A549 treated with DMSO at 1 μM for 4 hours (cell line): ENCODE measurements at places on chromosomes 5 and 9. TPM values are rescaled to one million over a fixed set of nuclear protein-coding genes. Genes with fewer than 3 reads are reported as not detected.

Gene PFDN1
- 90.6 to 107 TPM (median 92.9 TPM) in 5 replicates for total RNA-seq

Gene SLC6A3
- total RNA-seq = 0.09 to 0.25 TPM (median 0.10 TPM) in 5 replicates

Gene WWC1
- total RNA-seq = 77.3 to 112 TPM (median 95.8 TPM) in 5 replicates

Gene IL33
- 0.49 to 2.2 TPM (median 1.0 TPM) in 5 replicates for total RNA-seq

Gene PTPRD
- 0.09 to 0.56 TPM (median 0.36 TPM) in 5 replicates for total RNA-seq

Gene MLANA
- total RNA-seq = not detected in 5 replicates

Gene LCN12
- 0.95 to 1.9 TPM (median 1.4 TPM) in 5 replicates for total RNA-seq

Gene ANXA6
- total RNA-seq = 37.9 to 43.2 TPM (median 42.2 TPM) in 5 replicates

Gene TXNDC8
- total RNA-seq = not detected in 5 replicates

Gene MEGF10
- total RNA-seq = not detected in 5 replicates

Gene PAEP
- total RNA-seq = 0.13 to 0.46 TPM (median 0.20 TPM) in 3 of 5 replicates, not detected in the others

Gene IFNA8
- total RNA-seq = not detected in 5 replicates

Gene CDC20B
- total RNA-seq = 0.07 to 0.14 TPM (median 0.09 TPM) in 3 of 5 replicates, not detected in the others

Gene RNF180
- 0.12 to 0.60 TPM (median 0.41 TPM) in 5 replicates for total RNA-seq

Gene PCDHGA10
- total RNA-seq = 0.03 TPM in 1 of 5 replicates, not detected in the others

Gene SELENOP
- total RNA-seq = 0.10 to 0.72 TPM (median 0.42 TPM) in 5 replicates

Gene ZDHHC11B
- 0.92 to 1.5 TPM (median 1.1 TPM) in 5 replicates for total RNA-seq

Gene CNTFR
- 0.07 to 0.20 TPM (median 0.13 TPM) in 4 of 5 replicates, not detected in the other for total RNA-seq

Gene VDAC1
- total RNA-seq = 371 to 424 TPM (median 412 TPM) in 5 replicates

Gene DMRTA1
- total RNA-seq = 0.94 to 1.2 TPM (median 1.1 TPM) in 5 replicates

Gene ORM2
- not detected in 5 replicates for total RNA-seq

Gene SLC23A1
- 1.0 to 1.5 TPM (median 1.1 TPM) in 5 replicates for total RNA-seq

Gene SPINK7
- total RNA-seq = not detected in 5 replicates

Gene FRRS1L
- 0.15 to 0.76 TPM (median 0.20 TPM) in 5 replicates for total RNA-seq

Gene TBCA
- 266 to 288 TPM (median 276 TPM) in 5 replicates for total RNA-seq

Gene LRRTM2
- not detected in 5 replicates for total RNA-seq

Gene BTNL3
- not detected in 5 replicates for total RNA-seq

Gene OBP2B
- not detected in 5 replicates for total RNA-seq

Gene PARP8
- total RNA-seq = 0.08 to 0.29 TPM (median 0.17 TPM) in 5 replicates
